ENCODE measurements at places on chromosomes 3 and 15. TPM values are rescaled to one million over a fixed set of nuclear protein-coding genes. Genes with fewer than 3 reads are reported as not detected.

- DNase-seq, result no peak
Measured at GRCh38 chr3:135860761-135861160, 104.8 kb upstream of the PPP2R3A start.

DNA sequence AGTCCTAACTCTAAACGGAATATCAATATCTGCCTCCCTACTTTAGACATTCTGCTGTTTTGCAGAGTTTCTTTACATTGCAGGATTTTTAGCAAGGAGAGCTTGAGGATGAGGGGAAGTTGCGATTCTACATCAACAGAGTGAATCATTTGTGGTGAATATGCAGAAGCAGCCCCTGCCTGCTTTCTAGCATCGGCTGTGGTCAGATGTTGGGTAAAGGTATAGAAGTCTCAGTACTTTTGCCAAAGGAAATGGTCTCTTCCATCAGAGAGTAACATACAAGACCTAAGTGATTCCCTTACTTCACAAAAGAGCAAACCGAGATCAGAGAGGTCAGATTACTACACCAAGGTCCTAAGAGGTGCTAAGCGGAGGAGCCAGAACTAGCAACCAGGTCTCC is 15.2 kb downstream of the ST3GAL6 start:
- no peak for DNase-seq

GRCh38 chr15:61141497-61142125 is 87.5 kb downstream of the RORA start:
- DNase-seq, result no peak

- DNase-seq, result no peak
Measured at GRCh38 chr15:50702762-50703334, 16.3 kb upstream of the TRPM7 start.

DNA sequence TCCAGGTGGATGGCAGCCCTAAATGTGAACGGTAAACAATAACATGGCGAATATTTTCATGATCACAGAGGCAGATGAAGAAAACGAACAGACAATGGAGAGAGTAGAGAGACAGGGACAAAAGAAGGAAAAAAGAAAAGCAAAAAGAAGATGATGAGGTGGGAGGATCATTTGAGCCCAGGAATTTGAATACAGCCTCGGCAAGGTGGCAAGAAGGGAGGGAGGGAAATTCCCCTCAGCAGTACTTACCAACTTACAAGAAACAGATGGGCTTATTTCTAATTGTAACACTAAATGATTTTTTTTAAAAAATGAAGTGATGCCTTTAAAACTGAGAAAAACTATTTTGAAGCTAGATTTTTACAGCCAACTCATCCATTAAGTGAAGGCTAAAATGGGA is 6.0 kb upstream of the MAP4 start:
- no peak for DNase-seq

GRCh38 chr3:107679921-107680320 is 157.2 kb downstream of the BBX start:
- no peak for DNase-seq

DNA sequence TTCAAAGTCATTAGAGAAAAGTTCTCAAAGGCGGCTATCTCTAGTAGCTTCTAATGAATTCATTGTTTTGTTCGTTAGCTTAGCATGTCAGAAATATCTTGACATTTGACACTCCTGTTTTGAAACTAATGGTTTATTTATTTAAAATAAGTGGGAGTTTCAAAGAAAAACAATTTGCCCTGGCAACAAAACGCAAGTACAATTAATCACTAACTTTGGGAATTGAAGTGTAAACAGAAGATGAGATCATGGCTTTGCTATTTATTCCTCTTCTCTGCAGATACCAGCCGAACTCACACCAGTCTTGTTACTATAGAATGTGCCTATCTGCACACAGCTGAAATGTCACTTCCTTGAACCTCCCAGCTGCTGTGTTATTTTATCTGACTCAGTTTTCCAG is 27.5 kb downstream of the MASP1 start:
- peak; percentile 98 for DNase-seq

The ARIH2 gene
- 63.2 TPM for total RNA-seq

The FRMD5 gene
- 4.9 TPM for total RNA-seq

The PCNP gene
- total RNA-seq, result 88.9 TPM

The SH2D7 gene
- total RNA-seq, result not detected

The MGLL gene
- total RNA-seq, result 106 TPM
